ENCODE measurements at places on chromosomes 7 and 10.

DNA sequence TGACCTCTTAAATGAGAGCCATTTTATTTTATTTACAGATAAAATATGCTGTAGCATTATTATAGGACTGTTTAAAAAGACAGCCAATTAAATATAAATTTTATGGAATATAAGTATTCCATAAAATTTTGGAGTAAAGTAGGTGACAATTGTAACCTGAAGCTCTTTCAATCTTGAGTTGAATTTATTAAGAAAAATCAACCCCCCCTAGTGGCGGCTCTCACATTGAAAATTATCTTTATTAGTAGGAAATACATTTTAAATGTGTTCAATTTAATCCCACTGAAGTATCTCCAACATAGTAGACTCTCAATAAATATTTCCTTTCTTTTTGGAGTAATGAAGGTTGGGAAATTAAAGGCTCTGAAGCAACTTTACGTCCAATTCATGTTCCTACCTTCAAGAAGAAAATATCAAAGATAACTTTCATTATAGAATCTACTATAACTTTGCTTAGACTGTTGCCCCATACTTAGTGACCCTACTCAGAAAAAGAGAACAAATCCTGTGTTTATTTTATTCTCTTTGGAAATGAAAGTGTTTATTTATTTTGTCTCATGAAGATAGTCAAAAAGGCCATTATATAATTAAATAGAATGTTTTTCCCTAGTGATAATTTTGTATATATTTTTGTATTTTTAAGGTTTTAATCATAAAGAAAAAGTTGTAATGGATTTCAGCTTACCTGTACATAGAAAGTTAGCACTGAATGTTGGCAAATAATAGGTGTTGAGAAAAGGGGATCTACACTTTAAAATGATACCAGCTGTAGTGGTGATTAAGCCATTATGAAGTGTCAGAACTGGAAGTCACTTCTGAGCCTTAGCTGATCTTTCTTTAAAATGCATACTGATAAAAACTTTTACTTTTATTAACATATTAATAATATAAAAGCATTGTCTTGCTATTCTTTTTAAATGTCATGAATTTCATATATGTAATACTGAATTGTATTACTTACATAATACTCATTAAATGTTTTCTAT, 3.3 kb downstream of the AHR start:
- peak; percentile 63 for DNase-seq

DNA sequence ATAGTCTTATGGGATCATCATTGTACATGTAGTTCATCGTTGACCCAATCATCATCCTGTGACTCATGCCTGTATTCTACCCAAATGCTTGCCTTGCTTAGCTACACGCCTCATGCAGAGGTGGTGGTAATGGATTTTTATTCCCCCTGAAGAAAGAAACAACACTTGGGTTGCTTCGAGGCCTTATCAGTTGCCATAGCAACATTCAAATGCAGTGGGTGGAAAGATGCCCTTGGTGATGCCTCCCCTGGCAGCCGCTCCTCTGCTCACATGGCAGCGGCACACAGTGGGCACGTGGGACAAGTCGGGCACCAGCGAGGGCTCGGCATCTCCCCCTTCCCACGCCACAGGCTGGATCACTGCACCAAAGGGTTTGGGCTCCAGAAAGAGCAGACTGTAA, 54.0 kb upstream of the NMT2 start:
- no peak for DNase-seq

GRCh38 chr7:6162331-6162620, 110.1 kb downstream of the CYTH3 start:
- DNase-seq: no peak

DNA sequence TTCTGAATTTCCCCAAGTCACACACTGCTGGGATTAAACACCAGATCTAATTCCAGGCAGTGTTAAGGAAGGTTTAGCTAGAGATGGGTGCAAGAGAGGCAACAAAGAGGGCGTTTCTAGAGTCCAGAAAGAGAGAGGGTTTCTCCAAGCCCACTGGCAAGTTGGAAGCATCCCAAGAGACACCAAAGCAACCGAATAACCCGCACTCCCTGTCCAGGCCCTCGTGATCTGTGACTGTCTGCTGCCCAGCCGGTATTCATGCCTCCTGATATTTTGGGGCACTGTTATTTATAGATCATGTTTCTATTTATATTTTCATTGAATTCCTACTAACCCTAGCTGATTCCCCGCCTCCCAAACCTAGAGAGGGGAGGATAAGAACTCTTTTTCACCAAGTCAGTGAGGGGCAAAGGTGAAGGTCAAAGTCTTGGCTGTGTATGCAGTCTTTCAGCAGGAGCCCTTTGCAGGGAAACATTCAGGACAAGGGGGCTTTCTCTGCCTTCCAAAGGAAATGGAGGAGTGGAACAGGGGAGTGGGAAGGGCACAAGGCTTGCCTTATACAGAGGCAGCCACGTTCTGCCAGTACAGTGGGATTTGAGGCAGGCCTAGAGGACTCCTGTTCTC, 103.6 kb downstream of the SH3PXD2A start:
- no peak for DNase-seq

GRCh38 chr10:77390481-77390891, 247.1 kb downstream of the KCNMA1 start:
- DNase-seq: no peak

Measured in CD4-positive, alpha-beta T cell treated with Interleukin-4 for 1 hour (primary cell).